Osteocyte (in vitro differentiated cells): ENCODE measurements at places on chromosomes 1 and 21.

GRCh38 chr1:197448121-197448779, 180.2 kb downstream of the CRB1 start:
- DNase-seq: no peak

DNA sequence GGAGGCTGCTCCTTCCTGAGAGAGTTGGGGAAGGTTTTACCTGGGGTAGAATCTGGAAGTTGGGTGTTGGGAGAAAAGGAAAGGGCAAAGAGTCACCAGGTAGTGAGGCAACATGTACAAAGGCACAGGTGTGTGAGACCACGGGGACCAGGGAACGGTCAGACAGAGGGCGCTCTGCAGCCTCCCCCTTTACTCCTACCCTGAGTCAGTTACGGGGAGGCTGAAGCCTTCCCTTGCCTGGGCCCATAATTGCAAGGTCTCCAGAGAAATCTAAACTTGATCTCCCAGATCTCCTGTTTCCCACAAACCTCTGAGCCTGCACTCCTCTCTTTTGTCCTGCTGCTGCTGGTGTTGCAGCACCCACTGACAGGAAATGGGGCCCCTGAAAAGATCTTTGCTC, 22.0 kb downstream of the CCN1 start:
- no peak for DNase-seq

- DNase-seq: no peak
Observed at GRCh38 chr21:15243406-15243805, 178.6 kb upstream of the NRIP1 start.

- DNase-seq: no peak
Observed at GRCh38 chr1:100971021-100971420, 54.6 kb downstream of the DPH5 start.

- no peak for DNase-seq
Observed at GRCh38 chr1:28417441-28417922, 47.9 kb downstream of the PHACTR4 start.

DNA sequence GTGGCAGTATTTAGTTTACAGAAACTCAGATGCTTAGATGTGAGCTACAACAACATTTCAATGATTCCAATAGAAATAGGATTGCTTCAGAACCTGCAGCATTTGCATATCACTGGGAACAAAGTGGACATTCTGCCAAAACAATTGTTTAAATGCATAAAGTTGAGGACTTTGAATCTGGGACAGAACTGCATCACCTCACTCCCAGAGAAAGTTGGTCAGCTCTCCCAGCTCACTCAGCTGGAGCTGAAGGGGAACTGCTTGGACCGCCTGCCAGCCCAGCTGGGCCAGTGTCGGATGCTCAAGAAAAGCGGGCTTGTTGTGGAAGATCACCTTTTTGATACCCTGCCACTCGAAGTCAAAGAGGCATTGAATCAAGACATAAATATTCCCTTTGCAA, 59.7 kb upstream of the ZNF326 start:
- no peak for DNase-seq

- no peak for DNase-seq
Observed at GRCh38 chr1:9842781-9843575, 19.2 kb upstream of the CLSTN1 start.

- no peak for DNase-seq
Observed at GRCh38 chr1:209609041-209609790, 25.7 kb downstream of the CAMK1G start.

GRCh38 chr1:18234790-18235242, 127.2 kb downstream of the IGSF21 start:
- no peak for DNase-seq

GRCh38 chr1:77281491-77282186, at the start of gene AK5:
Gene AK5 (plus strand): TSS chr1:77282019. CDS start chr1:77282314, 295 bp downstream.
- DNase-seq: peak; percentile 87

- no peak for DNase-seq
Observed at GRCh38 chr1:227459977-227460376, 103.4 kb upstream of the ZNF678 start.
